Activated T-cell treated with anti-CD3 and anti-CD28 coated beads, Interleukin-2, amount 50 U/mL, for 72 hours (primary cell): ENCODE measurements at places on chromosomes 13 and 19.

- DNase-seq: no peak
Observed at GRCh38 chr19:28153123-28153522, 1059.8 kb downstream of the UQCRFS1 start.

- DNase-seq: no peak
Observed at GRCh38 chr13:100044936-100045335, 44.0 kb upstream of the PCCA start.

DNA sequence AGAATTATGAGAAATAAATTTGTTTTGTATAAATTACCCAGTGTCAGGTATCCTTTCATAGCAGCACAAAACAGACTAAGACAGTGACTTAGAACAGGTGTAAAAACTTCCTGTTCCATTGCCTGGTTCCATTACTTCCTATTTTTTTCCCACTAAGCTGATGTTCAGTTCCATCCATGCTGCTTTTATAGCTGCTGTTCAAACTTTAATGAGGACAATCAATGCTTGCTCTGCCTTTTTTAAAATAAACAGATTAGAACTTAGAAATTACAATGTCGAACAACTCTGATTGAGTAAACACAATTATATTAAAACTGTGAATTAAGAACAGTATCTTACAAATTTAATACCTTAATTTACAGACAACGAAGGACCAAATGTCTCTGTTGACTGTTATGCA lies 818.9 kb downstream of the OLFM4 start:
- no peak for DNase-seq

- DNase-seq: no peak
Observed at GRCh38 chr13:21450936-21451335, 8.2 kb downstream of the ZDHHC20 start.

- DNase-seq: no peak
Observed at GRCh38 chr13:99293178-99293577, 14.0 kb downstream of the GPR183 start.

- DNase-seq: no peak
Observed at GRCh38 chr19:2509096-2509495, 33.2 kb downstream of the GADD45B start.

DNA sequence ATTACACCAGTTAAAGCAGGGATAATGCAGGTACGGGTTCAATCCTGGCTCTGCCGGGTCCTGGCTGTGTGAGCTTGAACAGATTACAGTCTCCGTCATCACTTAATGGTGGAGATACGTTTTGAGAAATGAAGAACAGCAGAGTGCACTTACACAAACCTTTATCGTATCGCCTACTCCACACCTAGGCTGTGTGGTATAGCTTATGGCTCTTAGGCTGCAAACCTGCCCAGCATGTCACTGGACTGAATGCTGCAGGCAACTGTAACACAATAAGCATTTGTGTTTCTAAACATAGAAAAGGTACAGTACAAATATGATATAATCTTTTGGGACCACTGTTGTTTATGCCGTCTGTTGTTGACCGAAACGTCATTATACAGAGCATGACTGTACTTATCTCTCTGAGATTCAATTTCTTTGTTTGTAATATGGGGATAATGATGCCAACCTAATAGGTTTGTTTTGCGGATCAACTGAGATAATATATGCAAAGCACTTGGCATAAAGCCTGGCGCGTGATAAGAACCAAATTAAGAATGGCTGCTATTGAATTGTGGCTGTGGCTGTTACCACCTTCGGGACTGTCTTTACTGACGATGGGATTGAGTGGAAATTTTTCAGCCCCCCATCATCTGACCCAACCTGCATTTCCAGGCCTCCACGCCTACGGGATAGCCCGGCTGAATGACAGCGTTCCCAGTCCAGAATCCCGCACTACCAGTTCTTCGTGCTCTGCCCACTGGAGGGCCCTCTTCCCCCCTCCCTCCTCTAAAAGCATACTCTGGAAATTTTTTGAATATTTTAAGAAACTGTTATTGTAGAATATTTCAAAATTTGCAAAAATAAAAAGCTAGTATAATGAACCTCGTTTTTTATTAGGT lies 11.2 kb downstream of the KRTDAP start:
- DNase-seq: no peak

- no peak for DNase-seq
Observed at GRCh38 chr13:99868767-99869166, 102.8 kb downstream of the ZIC5 start.

DNA sequence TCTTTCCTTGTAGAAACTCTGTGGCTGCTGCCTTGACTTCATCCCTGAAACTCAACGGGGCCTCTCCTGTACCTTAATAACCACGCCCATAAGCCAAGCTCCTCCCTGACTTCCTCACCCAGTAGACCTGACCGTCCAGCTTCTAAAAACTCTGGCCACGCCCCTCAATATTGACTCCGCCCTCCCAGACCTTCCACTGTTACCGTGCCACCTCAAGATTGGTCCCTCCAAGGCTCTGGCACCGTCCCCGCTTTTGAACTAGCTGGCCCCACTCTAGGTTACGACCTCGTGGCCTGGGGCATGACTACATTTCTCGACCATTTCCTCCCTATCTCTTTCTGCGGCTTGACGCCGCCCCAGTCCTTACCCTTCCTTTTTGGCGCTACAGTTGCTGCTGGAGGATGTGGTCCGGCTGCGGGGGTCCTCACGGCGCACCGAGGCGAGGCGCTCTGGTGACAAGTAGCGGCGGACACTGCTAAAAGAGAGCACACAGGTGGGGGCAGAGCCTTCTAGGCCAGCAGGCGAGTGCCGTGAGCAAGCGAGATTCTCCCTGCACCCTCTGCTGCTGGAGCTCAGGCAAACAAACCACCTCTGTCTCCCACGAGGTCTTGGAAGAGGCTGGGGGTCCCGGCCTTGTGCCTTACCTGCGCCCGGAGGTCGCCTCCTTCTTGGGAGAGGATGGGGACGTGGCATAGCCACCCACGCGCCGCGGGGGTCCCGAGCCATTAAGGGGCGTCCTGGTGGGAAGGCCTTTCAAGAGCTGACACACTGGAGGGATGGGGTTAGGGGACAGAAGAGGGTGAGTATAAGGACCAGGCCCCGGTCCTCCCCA lies 2.3 kb upstream of the EML2 start:
- DNase-seq: peak; percentile 89

GRCh38 chr13:87554045-87554444 lies 117.1 kb upstream of the SLITRK5 start:
- DNase-seq: no peak

DNA sequence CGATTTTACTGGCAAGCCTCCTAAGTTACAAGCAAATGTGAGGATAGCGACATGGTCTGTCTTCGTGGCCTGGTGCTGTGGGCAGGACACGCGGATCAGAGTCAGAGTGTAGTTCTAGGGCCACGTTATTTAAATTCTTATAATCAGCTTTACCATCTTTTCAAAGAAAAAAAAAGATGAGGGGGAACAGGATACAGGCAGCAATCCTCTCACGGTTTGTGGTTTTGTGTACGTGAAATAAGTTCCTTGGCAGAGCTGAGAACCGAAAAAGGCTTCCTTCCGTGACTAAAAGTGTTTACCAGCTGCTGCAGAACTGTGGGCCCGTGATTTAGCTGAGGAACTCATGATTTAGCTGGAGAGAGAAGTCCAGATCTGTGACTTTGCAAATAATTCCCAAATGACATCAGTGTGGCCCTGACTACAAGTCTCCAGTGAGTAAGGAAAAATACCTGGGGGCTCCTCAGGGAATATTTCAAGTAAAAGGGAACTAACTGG lies 27.2 kb downstream of the RCBTB2 start:
- DNase-seq: peak; percentile 53

GRCh38 chr13:113930671-113931637 lies 42.9 kb downstream of the C13orf46 start:
- no peak for DNase-seq

GRCh38 chr13:49213539-49213938 lies 6.6 kb upstream of the MLNR start:
- DNase-seq: no peak

- DNase-seq: peak; percentile 72
Observed at GRCh38 chr13:19864024-19864745, 736 bp upstream of the ZMYM5 start.

DNA sequence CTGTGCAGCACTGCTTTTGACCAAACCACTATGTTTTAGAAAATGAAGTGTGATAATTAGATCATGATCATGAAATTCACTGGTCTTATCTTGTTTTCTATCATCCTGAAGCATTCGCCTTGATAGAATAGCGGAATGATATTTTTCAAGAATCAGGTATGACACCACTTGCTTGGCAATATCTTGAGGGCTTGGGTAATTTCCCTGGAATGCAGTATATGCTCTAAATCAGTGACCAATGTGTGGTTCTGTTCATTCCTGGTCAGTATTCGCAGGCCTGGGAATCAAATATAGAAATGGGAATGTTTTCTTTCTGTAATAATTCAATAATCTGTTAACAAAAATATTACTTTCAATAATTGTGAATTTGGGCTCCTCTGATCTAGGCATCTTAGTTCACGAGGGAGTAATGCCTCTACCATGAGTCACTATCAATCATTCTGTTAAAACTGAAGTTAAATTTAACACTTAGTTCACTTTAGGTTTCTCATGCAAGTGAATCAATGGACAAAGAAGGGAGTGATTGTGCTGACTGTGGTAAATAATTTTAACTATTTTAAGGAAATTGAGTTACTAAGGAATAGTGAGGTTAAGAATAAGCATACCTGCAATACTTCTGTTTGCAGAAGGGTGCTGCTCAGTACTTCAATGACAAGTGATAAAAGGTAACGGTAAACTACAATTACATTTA lies 137.9 kb downstream of the PCDH20 start:
- no peak for DNase-seq

DNA sequence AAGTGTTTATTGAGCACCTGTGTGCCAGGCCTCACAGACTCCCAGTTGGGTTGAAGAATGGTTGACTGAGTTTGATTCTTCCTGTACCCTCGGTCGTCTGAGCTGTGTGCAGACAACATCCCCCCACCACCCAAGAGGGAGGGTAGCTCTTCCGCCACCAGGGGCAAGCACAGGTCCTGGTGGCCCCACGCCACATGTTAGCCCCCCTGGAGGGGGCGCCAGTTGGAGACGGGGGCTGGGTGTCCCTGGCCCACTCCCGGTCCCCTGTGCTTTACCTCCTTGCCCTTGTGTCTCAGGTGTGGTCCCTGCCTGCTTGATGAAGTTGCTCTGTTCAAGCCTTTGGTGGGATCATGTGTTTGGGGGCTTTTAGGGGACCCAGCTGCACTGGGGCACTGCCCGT lies 27.2 kb downstream of the COLGALT1 start:
- DNase-seq: no peak

DNA sequence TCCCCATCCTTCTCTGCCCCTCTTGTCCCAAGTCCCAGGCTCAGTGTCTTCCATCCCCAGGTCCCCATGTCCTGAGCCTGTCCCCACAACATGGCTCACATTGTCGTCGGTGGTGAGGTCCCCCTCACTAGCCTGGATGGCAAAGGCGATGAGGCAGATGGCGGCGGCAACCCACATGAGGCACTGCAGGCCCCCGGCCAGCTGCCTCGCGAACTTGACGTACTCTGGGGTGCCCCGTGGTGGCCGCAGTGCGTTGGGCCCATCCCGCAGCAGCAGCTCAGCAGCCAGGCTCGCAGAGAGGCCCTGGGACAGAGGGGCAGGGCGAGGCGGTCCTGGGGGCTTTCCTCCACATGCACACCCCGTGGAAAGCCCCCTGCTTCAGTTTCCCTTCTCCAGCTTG lies 1.1 kb downstream of the ATP4A start:
- no peak for DNase-seq

DNA sequence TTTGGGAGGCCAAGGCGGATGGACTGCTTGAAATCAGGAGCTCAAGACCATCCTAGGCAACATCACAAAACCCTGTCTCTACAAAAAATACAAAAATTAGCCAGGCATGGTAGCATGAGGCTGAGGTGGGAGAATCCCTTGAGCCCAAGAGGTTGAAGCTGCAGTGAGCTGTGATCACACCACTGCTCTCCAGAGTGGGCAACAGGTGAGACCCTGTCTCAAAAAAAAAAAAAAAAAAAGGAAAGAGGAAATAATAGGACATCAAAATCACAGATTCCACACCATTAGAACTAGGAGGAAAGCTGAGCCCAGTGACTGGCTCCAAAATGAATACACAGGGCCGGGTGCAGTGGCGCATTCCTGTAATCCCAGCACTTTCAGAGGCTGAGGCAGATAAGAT lies 3.2 kb upstream of the ZNF8 start:
- DNase-seq: no peak

GRCh38 chr13:94169454-94170144 lies 309.9 kb downstream of the DCT start:
- no peak for DNase-seq

DNA sequence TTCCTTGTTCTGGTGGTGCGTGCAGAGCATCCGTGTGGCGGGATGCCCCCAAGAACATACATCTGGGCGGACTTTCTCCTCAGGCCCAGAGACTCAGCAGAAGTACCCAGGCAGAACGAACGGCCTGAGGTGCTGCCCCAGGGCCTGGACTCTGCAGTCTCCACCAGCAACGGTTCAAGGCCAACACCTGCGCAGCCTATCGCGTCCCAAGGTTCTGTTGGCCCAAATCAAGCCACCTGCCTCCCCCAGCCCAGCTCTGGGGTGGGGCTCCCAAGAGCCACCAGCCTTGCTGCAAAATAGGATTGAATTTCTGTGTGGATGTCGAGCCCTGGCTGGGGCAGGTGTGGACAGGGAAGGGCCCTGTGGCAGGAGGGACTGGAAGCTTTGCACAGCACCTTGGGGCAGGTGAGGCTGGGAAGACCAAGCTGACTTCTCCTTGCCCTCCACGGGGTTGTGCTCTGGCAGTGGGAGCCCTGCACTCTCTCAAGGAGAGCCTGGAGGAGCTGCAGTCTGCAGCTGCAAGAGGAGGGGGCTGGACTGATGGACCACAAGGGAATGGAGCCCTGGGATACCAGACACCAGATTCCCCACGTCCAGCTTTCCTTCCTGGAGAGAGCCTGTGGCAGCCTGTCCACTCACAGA lies 146.9 kb downstream of the ZNF536 start:
- DNase-seq: no peak

GRCh38 chr13:42525035-42525504 lies 48.9 kb upstream of the TNFSF11 start:
- DNase-seq: no peak

DNA sequence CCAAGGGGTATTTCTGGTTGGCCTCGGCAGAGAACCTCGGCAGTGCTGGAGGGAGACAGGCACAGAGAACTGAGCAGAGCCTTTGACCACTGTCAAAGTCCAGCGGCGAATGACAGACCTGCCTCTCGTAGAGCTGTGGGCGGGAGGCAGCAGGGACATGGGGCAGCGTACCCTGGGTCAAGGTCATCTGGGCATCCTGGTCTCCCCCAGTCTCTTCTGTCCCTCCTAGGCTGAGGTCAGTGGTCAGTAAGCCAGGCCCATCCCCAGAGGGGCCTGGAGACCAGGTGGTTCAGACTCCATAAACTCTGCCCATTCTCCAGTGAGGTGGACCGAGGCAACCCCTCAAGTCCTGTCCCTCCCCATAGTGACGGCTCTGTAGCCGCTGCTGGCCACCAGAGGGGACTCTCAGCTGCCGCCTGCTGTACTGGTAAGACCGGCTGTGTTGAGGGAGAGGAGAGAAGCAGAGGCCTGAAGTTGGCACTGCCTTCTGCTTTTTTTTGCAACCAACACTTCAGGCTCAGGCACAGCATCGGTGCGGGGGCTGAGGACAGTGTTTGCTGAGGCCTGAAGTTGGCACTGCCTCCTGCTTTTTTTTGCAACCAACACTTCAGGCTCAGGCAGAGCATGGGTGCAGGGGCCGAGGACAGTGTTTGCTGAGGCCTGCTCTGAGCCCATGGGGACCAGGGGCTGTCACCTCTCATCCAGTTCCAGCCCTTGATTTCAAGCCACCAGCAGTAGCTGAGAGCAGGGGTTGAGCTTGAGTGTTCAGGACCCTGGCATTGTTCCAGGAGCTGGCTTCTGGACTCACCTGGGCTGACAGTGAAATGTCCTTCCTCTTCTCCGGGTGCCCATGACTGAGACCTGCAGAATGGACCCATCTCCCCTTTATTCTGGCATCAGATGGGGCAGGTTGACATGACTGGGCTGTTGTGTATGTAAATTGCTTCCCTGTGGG lies at the start of gene PGLYRP2:
TSS of gene PGLYRP2 (minus strand) at position 111 of the 955 bp plus-strand sequence. CDS start 130 bp downstream, outside the sequence.
- DNase-seq: peak; percentile 19
